ENCODE measurements at places on chromosomes 1 and 21.
A peak's percentile ranks its signal among the peaks of the same experiment; 100 is the strongest.

GRCh38 chr1:172717722-172718465 lies 59.0 kb downstream of the FASLG start:
- no peak for DNase-seq

- no peak for DNase-seq
Observed at GRCh38 chr1:230493264-230493663, 67.1 kb upstream of the PGBD5 start.

DNA sequence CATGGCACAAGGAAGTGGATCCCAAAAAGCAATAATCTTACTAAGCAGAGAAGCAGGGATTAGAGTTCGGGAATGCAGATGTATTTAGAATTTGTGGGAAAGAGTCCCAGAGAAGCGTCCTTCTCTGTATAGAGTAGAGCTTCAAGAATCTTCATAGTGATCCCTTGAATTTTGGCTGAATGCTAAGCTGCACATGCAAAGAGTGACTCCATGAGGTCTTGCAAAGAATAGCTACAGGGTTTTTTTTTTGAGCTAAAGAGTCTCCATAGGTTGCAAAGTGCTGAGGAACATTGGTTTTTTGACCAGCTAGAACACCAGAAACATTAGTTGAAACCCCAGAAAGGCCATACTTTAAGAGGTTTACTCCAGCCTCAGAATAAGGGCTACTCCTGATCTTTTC lies 206.7 kb downstream of the CTH start:
- no peak for DNase-seq

DNA sequence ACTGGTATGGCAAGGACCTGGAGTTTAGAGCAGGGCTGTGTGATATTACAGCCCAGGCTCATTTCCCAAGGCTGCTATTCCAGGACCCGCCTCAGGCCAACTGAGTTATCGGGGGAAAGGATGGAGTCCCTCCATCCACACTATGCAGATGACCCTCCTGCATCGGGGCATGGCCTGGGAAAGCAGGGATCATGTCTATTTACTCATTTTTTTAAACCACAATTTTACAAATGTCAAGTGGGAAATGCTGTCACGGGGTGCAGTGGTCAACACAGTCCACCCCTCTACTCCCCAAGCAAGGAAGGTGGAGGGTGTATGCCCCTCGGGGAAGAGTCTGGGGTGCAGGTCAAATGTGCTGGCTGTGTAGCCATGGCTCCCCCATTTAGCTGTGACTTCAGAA lies 6.1 kb upstream of the CLEC20A start:
- no peak for DNase-seq

- no peak for DNase-seq
Observed at GRCh38 chr1:61910035-61910434, 167.8 kb downstream of the PATJ start.

DNA sequence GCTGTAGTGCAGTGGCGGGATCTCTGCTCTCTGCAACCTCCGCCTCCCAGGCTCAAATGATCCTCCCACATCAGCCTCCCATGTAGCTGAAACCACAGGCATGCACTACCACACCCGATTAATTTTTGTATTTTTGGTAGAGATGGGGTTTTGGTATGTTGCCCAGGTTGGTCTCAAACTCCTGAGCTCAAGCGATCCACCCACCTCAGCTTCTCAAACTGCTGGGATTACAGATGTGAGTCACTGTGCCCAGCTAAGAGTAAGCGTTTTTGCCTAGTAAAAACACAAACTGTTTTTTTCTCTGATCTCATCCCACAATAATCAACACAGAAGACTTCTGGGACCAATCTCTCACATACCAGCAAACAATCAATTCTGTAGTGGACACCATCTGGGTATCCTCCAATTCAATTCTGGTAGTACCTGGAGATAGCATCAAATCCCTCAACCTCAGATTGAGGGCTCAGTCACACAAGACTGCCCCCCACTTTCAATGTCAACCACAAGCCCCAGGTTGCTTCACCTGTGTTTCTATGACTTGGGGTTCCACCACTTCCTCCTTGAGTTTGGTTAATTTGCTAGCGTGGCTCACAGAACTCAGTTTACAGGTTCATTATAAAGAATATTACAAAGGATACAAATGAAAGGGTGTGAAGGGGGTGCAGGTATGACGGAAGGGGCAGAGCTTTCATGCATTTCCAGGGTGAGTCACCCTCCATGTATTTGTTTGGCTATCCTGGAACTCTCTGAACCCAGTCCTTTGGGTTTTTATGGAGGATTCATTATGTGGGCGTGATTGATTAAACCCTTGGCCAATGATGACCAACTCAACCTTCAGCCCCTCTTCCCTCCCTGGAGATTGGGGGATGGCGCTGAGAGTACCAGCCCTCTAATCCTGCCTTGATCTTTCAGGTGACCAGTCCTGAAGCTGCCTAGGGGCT lies 40.0 kb upstream of the RHOU start:
- DNase-seq = no peak

DNA sequence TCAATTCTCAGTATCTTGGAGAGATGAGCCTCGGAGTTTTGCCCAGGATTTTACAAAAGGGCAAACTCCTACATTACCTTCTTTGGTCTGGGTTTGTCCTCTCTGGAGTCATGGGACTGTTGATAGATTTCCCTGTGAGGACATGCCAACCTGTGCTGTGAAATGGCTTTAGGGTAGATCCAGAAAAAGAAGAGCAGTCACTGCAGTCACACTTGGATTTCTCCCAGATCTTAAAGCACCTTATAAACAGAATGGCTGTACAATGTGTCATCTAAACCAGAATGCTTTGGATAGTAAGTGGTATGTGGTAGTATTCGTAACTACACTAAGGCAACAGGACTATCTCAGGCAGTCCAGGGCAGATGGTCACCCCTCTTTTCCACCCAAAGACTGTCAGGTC lies 1.9 kb upstream of the CSRP1 start:
- DNase-seq = no peak

DNA sequence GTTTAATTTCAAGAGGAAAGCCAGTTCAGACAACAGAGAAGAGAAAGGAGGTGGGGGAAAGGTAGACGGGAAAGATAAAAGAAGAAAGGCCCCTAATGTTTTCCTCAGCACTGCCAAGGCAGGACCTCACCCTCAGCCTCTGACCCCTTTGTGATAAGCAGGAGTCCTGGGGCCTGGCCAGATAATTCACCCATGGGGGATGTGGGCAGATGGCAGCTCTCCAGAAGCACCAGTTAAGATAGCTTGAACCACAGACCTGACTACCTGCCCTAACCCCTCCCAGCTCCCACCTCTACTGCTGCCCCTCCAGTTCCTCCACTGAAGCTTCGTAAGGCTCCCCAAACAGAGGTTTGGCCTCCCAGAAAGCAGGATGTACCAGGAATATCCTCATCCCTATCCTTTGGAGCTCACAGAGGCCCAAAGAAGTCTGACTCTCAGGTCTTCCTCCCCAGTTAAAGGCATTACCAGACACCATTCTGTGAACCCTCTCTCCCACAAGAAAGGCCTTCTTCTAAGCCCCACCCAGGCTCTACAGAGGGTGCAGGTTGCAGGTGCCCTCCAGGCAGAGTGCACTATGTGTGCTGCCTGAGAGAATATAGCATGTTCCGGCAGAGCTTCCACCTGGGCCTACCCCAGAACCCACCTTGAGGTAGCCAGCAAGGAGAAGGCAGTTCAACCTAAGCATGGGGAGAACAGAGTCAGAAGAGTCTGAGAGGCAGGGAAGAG lies 9.2 kb upstream of the SNAPIN start:
- no peak for DNase-seq

GRCh38 chr1:19524791-19525190 lies 39.5 kb upstream of the CAPZB start:
- DNase-seq = no peak

DNA sequence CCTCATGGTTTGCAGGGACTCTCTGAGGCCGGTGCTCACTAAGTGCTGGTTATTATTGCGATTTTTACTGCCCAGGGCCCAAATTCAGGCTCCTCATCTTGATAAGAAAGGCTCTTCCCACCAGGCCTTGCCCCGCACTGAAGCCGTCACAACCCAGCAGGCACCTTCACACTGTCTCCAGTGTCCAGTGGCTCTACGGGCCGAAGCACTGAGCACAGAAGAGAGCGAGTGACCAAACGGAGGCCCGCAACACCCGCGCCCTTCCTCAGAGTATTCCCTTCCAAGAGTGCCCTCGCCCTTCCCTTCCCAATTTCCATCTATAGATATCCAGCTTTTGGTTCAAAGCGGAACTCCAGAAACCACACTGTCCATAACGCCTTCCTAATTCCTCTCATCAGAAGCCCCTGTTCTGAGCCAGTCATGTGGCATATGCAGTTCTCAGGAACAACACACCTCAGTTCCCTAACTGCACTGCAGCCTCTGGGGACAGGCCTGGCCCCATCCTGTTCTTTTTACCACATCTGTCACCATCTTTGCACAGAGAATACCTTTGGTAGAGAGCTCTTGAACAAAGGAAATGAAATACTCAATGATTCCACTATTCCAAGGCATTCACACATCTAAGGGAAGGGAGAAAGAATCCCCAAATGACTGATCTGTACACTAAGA lies 15.1 kb downstream of the FALEC start:
- DNase-seq = no peak

DNA sequence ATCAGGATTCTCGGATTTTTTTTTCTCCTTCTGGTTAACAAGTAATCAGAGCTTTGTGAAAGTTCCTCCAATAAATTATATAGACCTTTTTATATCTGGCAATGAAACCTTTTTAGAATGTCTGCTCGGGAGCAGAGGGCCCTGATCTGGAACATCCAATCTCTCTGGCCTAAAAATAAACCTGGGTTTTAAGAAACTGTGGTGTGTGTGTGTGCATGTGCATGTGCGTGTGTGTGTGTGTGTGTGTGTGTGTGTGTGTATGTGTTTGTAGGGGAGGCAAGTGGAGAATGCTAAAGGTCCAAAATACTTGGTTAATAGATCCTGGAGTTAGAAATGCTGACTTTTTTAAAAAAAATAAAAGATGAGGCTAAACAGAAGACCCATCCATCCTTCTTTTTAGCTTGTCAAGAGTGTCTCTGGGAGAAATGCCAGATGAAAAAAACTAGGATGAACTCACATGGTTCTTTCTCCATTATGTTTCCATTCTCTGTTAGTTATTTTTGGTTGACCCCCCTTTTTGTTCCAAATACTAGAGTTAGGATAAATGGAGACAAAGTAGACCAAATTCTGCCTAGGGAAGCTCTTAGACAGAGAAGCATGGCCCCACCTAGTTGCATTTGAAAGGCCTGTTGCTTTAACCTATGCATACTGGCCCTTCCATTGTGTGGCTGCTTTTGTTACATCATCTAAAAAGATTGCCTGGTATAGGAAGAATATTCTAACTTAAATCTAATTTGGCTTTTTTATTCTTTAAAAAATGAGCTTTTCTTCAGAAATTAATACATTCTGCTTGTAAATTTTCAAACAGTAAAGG lies 175.9 kb downstream of the PAPPA2 start:
- DNase-seq = no peak

DNA sequence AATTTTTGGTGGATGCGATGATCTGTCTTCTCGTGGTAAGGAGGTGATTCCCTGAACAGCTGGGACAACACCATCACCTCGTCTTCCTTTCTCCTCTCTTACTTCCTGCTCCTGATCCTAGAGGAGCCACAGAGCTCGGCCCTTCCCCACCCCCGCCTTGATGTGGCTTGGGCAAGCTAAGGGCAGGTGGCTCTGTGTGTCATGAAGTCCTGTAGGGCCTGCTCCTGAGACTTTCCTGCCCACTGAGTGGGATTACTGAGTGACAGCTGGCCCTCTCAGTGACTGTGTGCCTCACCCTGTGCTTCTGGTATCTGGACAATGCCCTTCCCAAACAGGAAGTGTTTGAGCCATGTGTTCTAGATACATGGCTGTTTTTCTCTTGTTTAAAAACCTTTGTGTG lies 153.0 kb downstream of the KCNJ6 start:
- no peak for DNase-seq

DNA sequence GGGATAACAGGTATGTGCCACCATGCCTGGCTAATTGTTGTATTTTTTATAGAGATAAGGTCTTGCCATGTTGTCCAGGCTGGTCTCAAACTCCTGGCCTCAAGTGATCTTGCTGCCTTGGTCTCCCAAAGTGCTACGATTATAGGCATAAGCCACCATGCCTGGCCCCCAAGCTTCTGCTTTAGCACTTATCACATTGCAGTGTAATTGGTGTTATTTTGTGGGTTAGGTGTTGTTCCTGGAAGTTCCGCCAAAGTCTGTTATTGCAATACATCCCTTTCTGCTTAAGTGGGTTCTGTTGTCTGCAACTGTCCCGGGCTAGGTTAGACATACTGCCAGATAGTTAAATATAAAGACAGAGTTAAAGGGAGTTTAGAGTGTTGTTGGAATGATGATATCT lies 3.4 kb downstream of the ZCCHC17 start:
- DNase-seq = no peak

GRCh38 chr1:10525208-10525607 lies 50.5 kb downstream of the PEX14 start:
- no peak for DNase-seq

GRCh38 chr1:91148641-91149069 lies 126.8 kb upstream of the ZNF644 start:
- no peak for DNase-seq

DNA sequence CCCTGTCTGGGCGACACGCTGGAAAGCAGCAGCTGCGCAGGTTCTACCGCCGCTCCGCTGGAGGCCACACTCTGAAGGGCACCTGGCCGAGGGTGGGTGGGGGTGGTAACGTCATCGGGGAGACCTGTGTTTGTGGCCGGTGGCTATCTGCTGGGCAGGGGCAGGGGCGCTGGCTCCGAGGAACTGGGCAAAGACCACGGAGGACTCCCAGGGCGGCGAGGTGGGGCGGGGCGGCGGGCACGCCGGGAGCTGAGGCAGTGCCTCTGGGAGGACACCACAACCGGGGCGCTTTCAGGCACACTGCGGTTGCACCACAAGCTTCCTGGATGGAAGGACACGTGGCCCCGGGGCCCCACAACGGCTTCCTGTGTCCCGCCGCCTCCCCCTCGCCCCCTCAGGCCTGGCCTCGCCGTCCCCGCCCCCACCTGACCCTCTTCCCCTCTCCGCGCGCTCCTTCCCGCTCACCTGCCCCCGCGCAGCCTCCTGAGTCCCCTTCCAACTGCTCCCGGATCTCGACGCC lies 3.3 kb upstream of the DENND2D start:
- peak; percentile 93 for DNase-seq

DNA sequence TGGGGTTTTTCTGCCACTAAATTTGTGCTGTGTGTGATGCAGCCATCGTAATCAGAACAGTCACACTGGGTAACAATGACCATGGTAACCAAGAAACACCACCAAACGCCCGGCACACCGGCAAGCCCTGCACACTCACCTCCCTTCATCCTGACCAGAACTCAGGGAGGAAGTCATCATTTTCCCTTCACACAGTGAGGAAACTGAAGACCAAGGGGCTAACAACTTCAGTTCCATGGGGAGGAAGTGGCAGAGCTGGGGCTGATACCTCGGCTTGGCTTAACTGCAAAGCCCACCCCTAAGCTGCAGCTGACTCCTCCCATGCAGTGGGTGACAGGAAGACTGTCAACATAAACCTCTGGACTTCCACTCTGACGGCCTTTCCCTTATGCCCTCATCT lies 69.3 kb upstream of the BCAR3 start:
- no peak for DNase-seq

GRCh38 chr1:18241891-18242290 lies 134.3 kb downstream of the IGSF21 start:
- no peak for DNase-seq
